ENCODE measurements at places on chromosomes 1 and 21.

DNA sequence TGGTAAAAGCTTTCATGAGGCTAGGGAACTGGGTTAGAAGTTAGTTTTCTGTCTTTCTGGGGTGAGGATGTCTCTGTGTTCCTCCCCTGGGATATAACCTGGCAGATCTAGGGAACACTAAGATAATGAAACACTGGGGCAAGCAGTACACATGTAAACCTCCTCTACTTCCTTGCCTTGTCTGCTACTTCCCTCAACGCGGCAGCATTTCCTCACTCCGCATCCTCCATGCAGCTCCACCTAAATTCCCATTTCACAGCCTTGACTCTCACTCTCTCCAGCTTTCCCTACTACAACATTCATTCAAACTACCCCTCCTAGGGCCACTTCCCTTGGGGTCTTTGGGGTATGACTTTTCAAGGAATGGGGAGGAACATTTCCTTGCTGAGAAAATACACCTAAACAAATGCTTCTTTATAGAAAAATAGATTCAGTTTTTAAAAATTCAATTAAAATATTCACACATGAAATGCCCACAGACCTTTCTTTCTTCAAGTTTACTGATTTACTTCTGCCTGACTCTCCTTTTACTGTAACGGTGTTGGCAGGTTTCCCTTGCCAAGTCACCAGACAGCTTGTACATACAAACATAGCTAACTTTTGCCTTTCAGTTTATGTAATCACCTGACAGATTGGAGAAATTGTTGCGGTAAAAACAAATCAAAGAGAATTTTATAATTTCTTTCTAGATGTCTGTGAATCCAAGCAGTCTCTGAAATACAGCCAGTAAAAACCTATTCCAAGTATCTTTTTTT is 90.1 kb downstream of the TNFSF18 start:
- no peak for DNase-seq

- no peak for DNase-seq
Observed at GRCh38 chr1:16015491-16015890, 2.4 kb downstream of the HSPB7 start.

GRCh38 chr1:212587016-212587887 is 21.3 kb upstream of the ATF3 start:
- DNase-seq = no peak

DNA sequence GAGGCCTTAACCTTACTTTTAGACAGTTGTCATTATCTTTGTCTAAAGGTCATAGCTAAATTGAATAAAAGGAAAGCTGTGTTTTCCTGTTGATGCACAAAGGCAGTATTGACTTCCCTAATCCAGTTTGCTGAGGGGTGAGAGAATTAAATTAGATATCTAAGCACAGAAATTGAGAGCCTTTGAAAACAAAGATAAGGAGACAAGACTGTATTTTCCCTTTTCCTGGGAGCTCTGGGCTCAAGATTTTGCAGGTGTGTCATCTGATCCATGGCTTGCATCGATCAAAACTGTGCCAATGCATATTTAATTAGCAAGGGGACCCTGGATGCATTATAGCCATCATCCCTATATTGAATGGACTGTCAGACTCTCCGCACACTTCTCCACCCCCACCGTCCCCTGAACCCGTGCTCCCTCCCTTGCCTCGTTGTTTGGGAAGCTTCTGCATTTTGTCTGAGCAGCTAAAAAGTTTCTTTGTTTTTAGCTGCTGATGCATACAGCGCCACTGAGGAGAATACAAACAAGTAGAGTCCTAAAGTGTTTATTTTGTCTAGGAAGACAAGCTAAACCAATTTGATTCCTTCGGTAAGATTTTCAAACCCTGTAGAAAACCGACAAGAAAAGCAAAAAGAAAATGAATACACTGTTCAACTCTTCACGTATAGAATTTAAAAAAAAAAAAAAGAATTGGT is 186.3 kb downstream of the NFIA start:
- DNase-seq = no peak

DNA sequence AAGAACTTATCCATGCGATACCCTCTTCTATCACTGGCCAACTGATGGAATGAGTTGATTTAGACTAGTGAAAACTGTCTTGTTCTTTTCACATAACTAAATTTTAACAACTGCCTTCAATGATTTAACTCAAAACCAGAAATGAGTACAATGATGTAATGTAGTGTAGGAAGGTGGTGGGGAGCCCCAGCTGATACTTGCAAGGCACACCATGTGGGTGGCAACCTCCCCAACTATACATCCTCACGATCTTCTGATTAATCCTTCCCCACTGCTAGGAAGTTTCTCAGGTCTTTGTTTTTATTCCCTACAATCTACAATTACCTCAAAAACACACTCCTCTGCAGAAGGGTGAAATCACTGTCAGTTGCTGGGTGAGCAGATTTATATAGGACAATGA is 100.7 kb downstream of the KCTD3 start:
- no peak for DNase-seq

DNA sequence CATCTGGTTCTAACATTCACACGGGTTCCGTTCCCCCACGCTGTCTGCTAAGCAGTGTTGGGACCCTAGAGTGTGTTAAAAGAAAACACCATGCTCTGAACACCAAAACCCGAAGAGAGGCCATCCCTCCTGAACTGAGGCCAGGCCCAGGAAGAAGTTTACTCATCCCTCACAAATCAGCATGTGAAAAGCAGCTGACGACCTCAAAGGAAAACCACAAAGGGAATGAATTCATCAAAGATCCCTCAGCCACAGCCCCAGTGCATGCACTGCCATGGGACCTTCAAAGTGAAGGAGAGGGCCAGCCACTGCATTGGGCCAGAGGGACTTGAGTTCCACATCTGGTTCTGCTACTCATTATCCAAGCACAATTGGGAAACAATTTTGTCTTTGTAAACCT is 7.0 kb upstream of the PSEN2 start:
- peak; percentile 56 for DNase-seq

DNA sequence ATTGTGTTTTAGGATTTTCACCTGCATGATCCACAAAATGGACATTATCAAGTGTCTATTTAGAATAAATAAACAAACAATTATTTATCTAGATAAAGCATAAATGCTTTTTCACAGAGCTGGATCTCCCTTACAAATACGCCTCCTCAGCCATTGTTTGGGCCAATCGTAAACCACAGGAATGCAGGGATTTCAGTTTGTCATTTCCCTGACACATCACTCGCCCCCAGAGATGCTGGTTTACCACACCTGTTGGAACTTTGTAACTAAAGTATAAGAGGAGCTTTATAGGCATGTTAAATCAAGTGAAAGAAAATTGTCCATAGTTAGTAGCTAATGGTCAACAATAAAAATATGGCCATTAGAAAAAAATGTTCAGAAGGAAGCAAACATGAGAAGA is 40.3 kb downstream of the GPR88 start:
- no peak for DNase-seq

GRCh38 chr1:42322577-42322976 is 12.5 kb downstream of the FOXJ3 start:
- peak; percentile 42 for DNase-seq

GRCh38 chr1:111852261-111852721 is 96.6 kb downstream of the DDX20 start:
- no peak for DNase-seq

- DNase-seq = no peak
Observed at GRCh38 chr1:234600418-234601281, 9.3 kb downstream of the IRF2BP2 start.

DNA sequence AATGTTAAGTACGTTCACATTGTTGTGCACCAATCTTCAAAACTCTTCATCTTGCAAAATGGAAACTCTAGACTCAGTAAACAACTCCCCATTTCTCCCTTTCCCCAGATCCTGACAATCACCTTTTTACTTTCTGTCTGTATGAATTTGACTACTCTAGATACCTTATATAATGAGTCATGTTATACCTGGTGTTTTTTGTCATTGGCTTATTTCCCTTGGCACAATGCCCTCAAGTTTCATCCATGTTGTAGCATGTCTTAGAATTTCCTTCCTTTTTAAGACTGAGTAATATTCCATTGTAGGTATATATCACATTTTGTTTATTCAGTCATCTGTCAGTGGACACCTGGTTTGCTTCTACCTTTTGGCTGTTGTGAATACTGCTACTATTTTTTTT is 399.5 kb downstream of the LMO4 start:
- no peak for DNase-seq

GRCh38 chr1:90745972-90746371 is 28.9 kb upstream of the BARHL2 start:
- DNase-seq = no peak

- no peak for DNase-seq
Observed at GRCh38 chr21:32523463-32523862, 61.9 kb downstream of the TCP10L start.

DNA sequence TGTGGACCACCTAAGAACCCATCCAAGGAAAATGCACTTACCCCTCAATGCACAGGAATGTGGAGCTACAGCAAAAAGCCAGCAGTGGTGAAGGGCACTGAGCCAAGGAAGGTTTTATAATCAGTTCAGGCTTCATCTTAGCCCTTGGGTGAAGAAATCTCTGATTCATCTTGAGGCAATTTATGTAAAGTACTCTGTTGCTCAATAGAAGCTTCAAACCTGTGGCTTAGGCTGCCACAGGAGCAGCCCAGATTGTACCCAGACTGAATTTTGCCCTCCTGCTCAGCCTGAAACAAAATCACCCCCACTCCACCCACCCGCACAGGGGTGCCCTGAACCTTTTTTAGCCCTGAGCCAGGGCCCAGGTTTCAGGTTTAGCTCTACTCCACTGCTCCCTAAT is at the start of gene S100A12:
Gene S100A12, minus strand, starts transcription at position 111 of the 400 bp plus-strand sequence. CDS start 1,029 bp downstream, outside the sequence.
- peak; percentile 61 for DNase-seq

DNA sequence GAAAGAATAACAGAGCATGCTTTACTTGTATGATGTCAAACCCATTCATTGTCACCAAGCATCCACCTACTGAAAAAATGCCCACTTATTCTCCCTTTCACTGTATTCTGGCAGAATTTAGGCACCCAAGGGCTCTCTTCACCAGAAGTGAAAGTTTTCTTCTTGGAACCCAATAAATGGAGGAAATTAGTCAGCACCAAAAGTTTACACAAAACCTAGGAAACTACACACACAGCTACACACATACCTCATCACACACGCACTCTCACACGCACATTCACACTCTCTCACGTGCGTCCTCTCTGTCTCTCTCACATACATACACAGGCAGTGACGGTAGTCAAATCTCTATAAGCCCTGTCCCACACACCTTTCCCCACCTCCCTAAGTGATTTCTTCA is 37.6 kb downstream of the MCOLN2 start:
- no peak for DNase-seq

- no peak for DNase-seq
Observed at GRCh38 chr1:201911826-201912571, 23.3 kb downstream of the SHISA4 start.

- DNase-seq = no peak
Observed at GRCh38 chr1:50476800-50477199, 53.6 kb upstream of the DMRTA2 start.

DNA sequence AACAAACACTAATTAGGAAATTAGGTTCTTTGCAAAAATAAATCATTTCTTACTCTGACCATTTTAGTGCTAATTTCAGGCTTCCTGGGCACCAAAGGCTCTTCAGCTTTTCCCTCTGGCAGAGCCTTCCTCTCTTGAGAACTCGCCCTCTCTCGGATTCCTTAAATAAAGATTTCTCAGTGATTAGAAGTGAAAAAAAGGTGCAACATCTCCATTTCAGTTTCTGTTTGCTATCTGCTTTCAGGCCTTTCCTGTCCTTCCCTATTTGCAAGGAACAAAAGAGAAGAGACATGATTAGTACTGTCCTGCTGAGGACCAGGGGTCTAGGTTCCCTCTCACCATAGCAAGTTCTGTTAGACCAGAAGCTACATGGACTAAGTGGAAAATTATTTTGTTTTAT is 27.8 kb upstream of the CACYBP start:
- no peak for DNase-seq

- DNase-seq = no peak
Observed at GRCh38 chr1:14282707-14283106, 315.8 kb upstream of the KAZN start.

Measured in fibroblast of skin of left quadriceps (primary cell).